Astrocyte (in vitro differentiated cells and primary cell): ENCODE measurements at places on chromosomes 4 and X. TPM values are rescaled to one million over a fixed set of nuclear protein-coding genes. Genes with fewer than 3 reads are reported as not detected.

UVSSA gene
- total RNA-seq = 14.2 and 14.8 TPM in 2 replicates

APLN gene
- 0.62 and 2.1 TPM in 2 replicates for total RNA-seq

SLIT2 gene
- total RNA-seq = 6.4 and 11.2 TPM in 2 replicates

SULT1E1 gene
- total RNA-seq = 0.34 TPM in 1 of 2 replicates, not detected in the other

DMD gene
- 22.2 and 25.0 TPM in 2 replicates for total RNA-seq

CXCL3 gene
- 0.77 and 1.4 TPM in 2 replicates for total RNA-seq

TXK gene
- total RNA-seq = 0.50 TPM in 1 of 2 replicates, not detected in the other

PLXNA3 gene
- total RNA-seq = 117 and 149 TPM in 2 replicates

ARSH gene
- not detected in 2 replicates for total RNA-seq

GIMD1 gene
- total RNA-seq = not detected in 2 replicates

CXCL6 gene
- 16.7 and 18.5 TPM in 2 replicates for total RNA-seq

RXFP1 gene
- total RNA-seq = 0.14 TPM in 1 of 2 replicates, not detected in the other

IGSF1 gene
- 2.5 and 3.5 TPM in 2 replicates for total RNA-seq

F8A3 gene
- total RNA-seq = not detected in 2 replicates

PPP4R3C gene
- not detected in 2 replicates for total RNA-seq

GAGE13 gene
- not detected in 2 replicates for total RNA-seq

CXCL10 gene
- total RNA-seq = 12.9 and 16.6 TPM in 2 replicates

ADGRG4 gene
- 0.14 and 0.19 TPM in 2 replicates for total RNA-seq

CD40LG gene
- not detected in 2 replicates for total RNA-seq

FAM236D gene
- not detected in 2 replicates for total RNA-seq

CCDC149 gene
- total RNA-seq = 10.2 and 13.8 TPM in 2 replicates

TSPAN7 gene
- total RNA-seq = 3.5 and 4.8 TPM in 2 replicates

ADH5 gene
- 187 and 210 TPM in 2 replicates for total RNA-seq

MAP9 gene
- 21.0 and 22.9 TPM in 2 replicates for total RNA-seq

SPANXB1 gene
- total RNA-seq = not detected in 2 replicates

WDR19 gene
- 14.1 and 18.0 TPM in 2 replicates for total RNA-seq

SLC25A14 gene
- total RNA-seq = 16.0 and 17.4 TPM in 2 replicates

IL1RAPL1 gene
- total RNA-seq = 0.14 and 0.16 TPM in 2 replicates

NKX6-1 gene
- total RNA-seq = 0.14 TPM in 1 of 2 replicates, not detected in the other

GJB1 gene
- not detected in 2 replicates for total RNA-seq

TEX13C gene
- not detected in 2 replicates for total RNA-seq

PRKG2 gene
- 0.23 and 0.29 TPM in 2 replicates for total RNA-seq
